Stimulated activated CD8-positive, alpha-beta memory T cell treated with anti-CD3 and anti-CD28 coated beads, Interleukin-15, amount 100 ng/mL, for 24 hours (primary cell): ENCODE measurements at places on chromosomes 2 and 18.

- DNase-seq = no peak
Observed at GRCh38 chr18:1708006-1708405, 803.3 kb downstream of the ADCYAP1 start.

DNA sequence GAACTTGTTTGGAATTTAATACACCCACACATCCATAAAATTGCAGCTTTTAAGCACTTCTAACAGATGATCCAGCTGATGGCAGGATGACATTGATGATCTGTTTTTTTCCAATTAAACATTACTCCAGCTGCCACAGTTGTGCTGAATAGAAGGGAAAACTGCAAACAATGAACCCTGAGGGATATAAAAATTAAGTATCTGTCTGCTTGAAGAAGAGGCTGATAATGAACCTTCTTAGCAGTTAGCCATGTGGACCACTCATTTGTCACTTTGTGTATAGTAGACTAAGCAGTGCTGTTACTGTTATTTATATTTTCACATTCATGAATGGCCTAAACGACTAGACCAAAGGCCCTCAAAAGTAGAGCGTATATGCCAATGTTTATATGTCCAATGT lies 1201.0 kb upstream of the LRRTM1 start:
- DNase-seq = no peak

- no peak for DNase-seq
Observed at GRCh38 chr2:46954951-46955571, 39.5 kb upstream of the MCFD2 start.

GRCh38 chr2:11798701-11799435 lies 52.4 kb downstream of the LPIN1 start:
- DNase-seq = no peak

GRCh38 chr2:19676770-19677169 lies 225.0 kb downstream of the TTC32 start:
- DNase-seq = no peak

DNA sequence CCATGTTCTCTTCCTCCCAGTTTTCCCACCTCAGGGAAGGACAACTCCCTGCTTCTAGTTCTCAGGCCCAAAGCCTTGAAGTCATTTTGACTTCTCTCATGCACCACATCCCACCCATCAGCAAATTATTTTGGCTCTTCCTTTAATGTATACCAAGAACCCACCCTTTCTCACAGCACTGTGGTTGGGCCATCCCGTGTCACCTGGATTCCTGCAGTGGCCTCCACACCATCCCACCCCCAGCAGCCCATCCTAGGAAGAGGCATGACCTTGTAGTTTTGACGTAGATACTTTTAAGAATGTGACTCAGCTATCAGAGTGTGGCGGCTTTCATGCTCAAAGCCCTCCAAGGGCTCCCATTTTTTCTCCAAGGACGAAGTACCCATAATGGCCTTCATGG lies 25.6 kb upstream of the CCDC68 start:
- DNase-seq = no peak

- DNase-seq = no peak
Observed at GRCh38 chr2:205686783-205687640, 4.7 kb downstream of the NRP2 start.

- no peak for DNase-seq
Observed at GRCh38 chr2:21443494-21444105, 319.8 kb downstream of the TDRD15 start.

DNA sequence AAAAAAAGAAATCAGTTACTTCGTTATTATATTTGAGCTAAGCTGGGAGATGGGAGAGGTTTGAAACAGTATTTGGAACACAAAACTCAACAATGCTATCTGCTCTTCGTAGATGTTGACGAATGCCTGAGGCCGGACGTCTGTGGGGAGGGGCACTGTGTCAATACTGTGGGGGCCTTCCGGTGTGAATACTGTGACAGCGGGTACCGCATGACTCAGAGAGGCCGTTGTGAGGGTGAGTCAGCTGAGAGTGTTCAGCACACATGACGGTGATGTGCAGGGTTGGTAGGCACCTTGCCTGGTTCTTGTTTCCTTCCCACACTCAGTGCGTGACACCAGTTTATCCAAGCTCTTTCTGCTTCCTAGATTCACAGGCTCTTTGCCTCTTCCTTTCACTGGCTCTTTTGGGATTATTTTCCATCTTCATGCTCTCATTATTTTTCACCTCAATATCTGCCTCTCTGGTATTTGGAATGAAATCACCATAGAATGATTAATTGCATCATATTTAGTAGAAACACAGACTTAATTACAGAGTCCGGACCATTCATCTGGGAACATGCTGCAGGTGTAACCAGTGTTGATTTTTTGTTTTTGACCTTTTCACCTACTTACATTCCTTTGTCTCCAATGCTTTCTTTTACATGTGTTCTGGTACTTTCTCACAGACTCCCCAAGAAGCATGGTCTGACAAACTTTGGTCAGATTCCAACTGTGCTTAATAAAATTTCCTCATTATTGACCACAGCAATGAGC lies 200.6 kb upstream of the RASGRP3 start:
- no peak for DNase-seq

- DNase-seq = no peak
Observed at GRCh38 chr18:248053-248452, 19.8 kb downstream of the THOC1 start.

GRCh38 chr2:184756885-184757284 lies 158.6 kb downstream of the ZNF804A start:
- no peak for DNase-seq
